ENCODE measurements at places on chromosomes 13 and 19.

DNA sequence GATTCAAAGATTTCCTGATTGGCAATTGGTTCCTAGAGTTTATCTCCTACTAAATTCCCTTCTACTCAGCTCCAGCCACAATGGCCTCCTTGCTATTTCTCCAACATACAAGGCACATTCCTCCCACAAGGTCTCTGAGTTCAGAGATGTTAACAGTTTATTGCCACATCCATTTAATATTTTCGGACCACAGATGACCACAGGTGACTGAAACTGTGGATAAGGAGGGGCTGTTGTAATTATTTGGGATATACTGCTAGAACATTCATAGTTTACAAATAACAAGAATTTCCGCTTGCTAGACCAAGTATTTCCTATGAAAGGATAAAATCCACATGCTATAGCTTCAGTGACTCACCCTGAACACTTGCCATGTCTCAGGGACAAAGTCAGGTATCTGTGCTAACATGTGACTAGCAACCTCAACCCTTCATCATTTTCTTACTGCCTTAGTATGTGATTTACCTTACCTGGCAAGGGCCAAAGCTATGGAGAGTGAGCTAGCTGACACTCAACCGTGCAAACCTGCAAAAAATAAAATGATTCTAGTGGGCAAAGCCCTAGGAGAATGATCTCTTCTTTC, 117.7 kb downstream of the TBC1D4 start:
- DNase-seq: no peak

- peak; percentile 44 for DNase-seq
Observed at GRCh38 chr13:112968910-112969691, at the start of gene MCF2L. Gene MCF2L, plus strand, starts transcription at chr13:112969214. Its CDS starts 166 bp downstream, at chr13:112969380.

DNA sequence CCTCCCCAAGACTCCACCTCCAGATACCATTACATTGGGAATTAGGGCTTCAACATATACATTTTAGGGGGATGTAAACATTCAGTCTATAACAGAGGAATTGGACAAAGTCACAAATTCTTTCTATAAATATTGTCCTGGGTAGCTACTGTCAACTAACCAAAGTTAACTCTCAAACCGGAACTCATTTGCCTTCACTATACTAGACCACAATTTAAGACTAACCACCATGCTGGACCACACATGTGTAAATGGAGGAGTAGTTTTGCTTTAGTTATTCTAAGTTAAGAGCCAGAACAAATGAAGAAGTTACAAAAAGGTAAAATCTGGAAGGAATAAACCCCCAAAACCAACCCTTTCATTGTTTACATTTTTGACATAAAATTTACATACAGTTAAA, 222.8 kb downstream of the NDFIP2 start:
- no peak for DNase-seq

GRCh38 chr13:36341718-36342117, 4.5 kb downstream of the SPART start:
- no peak for DNase-seq

GRCh38 chr19:995051-995827, 5.0 kb upstream of the GRIN3B start:
- DNase-seq: no peak

- no peak for DNase-seq
Observed at GRCh38 chr13:96700657-96701056, 293.6 kb downstream of the OXGR1 start.

GRCh38 chr19:17114414-17114831, 38.8 kb downstream of the MYO9B start:
- no peak for DNase-seq

Data from T follicular helper cell (primary cell).